ENCODE measurements at places on chromosomes 4 and X.

- no peak for DNase-seq
Measured at GRCh38 chr4:16597845-16598596, 300.4 kb downstream of the LDB2 start.

DNA sequence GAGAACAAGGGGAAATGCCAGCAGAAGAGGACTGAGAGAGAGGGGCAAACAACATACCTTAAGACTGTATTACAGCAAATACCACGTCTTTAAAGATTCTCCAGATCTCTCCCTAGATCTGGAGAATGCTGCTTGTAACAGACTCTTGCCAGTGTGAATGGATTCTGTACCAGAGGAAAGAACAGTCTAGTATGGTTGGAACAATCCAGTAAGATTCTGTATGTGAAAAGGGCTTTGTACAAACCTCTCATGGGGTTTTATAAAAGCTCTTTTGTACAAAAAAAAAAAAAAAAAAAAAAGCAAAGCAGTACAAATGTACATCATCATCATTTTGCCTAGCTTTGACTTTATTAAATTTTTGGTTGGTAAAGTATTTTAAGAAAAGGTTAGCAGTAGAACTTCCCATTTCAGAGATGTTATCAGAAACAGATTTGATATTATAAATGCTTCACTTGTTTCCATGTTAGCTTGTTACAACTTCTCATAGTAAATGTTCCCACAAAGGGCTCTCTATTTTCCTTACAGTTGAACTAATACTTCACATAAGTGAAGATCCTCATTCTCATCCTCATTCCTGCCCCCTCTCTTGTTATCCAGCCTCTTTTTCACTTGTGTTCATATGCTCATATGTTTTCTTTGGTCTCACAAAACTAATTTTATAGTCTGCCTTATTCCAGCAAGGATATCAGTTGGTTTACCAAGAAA lies 144.2 kb downstream of the EDA start:
- DNase-seq: no peak

DNA sequence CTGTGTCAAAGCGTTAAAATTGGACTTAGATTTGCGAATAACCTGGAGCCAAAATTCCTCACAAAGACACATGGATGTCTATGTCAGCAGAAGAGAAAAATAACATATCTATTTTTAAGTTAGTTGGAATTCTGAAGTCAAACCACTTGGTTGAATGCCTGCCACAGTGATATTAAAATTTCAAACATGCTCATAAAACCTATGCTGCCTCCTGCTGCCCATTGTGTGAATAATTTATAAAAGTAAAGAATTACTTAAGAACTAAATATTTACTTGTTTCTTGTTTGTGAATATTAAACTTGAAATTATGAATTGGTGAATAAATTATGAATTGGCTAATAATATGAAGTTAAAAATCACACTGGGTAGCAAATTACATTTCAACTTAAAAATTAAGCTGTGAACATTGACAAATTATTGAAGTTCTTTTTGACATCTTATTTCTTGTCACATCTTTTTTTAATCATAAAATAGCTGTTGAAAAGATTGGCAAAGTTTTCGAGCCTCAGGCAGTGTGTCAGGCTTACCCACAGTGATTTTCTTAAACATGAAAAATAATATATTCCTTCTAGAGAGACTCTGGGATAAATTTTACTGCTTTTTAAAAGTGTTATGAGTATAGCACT lies 35.4 kb downstream of the FABP2 start:
- DNase-seq: peak; percentile 70

DNA sequence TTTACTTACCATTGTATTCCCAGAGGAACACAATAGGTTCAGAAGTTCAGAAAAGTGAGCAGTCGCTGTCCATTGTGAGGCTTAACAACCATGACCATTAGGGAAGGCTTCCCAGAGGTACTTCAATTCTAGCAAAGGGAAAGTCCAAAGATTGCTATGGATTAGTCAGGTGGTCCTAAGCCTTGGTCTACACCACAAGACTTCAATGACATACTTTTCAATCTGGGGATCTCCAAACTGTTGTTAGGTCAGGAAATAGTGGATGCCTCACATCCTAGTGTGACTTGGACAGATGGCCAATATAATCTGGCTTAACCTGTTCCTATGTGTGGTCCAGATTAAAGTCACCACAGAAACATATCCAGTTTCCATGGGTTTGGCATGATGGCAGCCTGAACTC lies 118.0 kb downstream of the SPCS3 start:
- no peak for DNase-seq

- no peak for DNase-seq
Measured at GRCh38 chrX:154135458-154136229, 8.4 kb upstream of the OPN1LW start.

- no peak for DNase-seq
Measured at GRCh38 chr4:37482236-37482913, 203.8 kb downstream of the RELL1 start.
